ENCODE measurements at places on chromosomes 1 and 21.

- DNase-seq = no peak
Observed at GRCh38 chr21:34690041-34690792, 21.4 kb downstream of the CLIC6 start.

- DNase-seq = no peak
Observed at GRCh38 chr1:66090859-66091457, 298.3 kb downstream of the PDE4B start.

DNA sequence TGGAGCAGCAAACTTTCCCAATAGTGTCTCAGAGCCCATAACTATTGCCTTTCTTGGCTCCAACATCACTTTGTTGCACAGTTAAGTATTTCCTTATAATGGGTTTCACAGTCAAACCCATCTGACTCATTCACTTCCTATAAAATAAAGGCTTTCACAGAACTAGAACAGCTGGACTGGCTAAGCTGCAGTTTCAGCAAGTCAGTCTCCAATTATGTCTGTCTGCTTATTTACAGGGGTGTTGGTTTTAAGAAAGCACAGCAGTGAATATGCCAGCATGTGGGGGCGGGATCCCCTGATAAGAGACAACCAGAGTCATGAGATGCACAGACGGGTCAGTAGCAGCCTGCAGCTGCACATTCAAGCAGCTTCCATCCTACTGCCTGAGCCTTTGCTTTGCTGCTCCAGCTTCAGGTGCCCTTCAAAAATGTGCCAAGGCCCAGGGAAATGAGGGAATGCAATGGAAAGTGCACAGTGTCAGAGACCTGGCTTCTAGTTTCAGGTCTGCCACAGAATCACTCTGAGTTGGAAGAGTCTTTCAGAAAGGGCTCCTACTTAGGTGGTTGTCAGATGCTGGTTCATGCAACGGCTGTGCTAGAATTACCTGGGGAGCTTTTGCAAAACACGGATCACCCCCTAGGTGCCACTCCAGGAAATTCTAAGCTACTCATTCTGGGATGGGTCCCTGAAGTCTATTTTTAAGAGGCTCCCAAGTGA, 24.8 kb downstream of the RNF19B start:
- DNase-seq = peak; percentile 48

DNA sequence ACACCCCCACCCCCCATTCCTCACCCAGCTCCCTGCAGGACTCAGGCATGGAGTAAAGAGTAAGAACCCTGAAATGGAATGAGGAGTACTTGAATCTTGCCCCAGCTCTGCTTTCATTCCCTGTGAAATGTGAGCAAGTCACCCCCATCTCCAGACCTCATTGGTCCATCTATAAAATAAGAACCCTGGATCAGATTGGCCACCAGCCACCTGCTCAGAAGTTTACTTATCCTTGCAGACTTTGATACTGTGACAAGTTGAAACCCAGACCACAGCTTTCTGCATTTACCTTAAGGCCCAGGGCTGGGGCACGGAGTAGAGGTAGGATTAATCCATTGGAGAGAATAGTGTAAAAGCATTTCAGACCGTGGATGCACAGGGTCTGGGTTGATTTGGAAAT, 2.2 kb downstream of the KISS1 start:
- no peak for DNase-seq

GRCh38 chr1:100358210-100358609, 5.9 kb downstream of the CDC14A start:
- DNase-seq = no peak

DNA sequence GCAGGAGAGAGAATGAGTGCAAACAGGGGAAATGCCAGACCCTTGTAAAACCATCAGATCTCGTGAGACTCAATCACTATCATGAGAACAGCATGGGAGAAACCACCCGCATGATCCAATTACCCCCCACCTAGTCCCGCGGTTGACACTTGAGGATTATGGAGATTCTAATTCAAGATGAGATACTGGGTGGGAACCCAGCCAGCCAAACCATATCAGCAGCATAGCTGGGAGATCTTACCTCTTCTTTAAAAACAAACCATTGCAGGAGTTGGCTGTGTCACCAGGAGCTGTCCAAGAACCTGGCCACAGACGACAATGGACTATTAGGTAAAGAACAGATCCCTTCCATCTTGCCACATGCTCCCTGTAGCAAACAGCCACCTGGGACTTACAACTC, 422.7 kb downstream of the MATN1 start:
- no peak for DNase-seq

DNA sequence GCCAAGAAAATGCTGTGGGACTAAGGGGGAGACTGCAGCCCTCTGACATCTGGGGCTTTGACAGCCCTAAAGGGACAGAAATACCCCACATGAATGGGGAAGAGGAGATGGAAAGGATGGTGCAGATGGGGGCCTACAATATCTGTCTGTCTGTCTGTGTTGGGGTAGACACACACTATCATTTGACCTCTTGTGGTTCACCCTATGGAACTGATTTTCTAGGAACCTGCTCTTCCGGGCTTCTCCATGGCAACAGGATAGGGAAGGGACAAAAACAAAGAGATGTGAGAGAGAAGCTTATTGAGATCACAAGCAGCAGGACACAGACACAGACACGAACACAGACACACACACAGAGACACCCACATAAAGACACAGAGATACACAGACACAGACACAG, 17.1 kb downstream of the KIF21B start:
- no peak for DNase-seq

DNA sequence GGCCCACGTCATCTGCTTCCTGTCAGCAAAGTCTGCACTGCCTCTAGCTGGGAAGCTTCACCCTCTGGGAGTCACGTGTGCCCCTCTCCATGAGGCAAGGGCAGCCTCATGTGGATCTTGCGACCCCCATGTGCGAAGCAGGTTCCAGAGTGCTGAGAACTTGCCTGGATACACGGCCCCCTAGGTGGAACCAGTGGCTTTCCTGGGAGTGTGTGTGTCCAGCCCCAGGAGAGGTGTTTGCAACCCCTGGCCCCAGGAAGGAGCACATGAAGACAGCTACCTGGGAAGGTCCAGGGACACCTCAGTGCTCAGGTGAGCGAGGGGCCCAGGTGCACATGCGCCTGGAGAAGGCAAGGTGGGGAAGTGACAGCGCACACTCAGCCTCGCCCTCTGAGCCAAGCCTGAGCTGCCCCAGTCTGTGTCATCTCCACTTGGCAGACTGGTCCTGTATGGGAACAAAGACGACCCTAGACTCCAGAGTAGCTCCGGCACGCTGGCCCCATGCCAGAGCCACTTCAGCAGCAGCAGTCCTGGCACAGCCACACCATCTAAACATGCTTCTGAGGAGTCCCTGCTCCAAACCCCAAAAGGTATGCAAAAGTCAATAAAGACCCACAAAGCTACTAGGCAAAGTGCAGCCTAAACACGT, 8.9 kb downstream of the LSS start:
- DNase-seq = no peak

GRCh38 chr1:24925082-24925779, 4.8 kb downstream of the RUNX3 start:
- DNase-seq = no peak

DNA sequence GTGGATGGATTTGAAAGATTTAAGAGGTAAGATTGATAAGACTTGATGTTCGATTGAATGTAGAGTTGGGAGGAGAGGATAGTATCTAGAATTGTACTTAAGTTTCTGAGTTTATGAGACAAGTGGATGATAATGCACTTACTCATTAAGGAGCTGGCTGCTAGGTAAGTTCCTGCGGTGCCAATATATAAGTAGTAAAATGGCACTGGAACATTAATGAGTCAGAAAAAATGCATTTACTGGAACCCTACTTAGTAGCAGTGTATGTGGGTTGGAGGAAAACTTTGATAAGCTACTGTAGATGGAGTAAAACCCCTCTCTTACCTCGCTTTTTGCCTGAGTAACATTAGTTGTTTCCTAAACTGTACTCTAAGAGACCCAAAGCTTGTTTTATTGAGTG, 68.2 kb downstream of the ZFYVE9 start:
- no peak for DNase-seq

GRCh38 chr1:42533101-42533863, 70.2 kb downstream of the CCDC30 start:
- DNase-seq = no peak

DNA sequence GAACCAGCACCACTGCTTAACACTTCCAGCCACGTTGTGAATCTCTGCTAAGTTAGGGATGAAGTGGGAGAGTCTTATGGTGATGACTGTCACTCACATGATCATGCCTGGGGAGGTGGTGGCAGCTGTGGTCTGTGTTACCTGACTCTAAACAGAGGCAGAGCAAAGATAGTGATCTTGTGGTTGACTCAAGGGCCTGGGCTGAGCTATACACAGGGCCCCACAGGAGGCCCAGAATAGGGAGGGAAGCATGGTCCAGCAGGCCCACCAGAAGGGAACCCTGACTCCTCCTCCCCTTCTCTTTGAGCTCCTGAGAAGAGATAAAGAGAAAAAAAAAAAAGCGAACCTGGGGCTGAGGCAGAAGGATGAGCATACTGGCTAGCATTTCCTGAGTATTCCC, 55.0 kb downstream of the PLXNA2 start:
- DNase-seq = no peak

DNA sequence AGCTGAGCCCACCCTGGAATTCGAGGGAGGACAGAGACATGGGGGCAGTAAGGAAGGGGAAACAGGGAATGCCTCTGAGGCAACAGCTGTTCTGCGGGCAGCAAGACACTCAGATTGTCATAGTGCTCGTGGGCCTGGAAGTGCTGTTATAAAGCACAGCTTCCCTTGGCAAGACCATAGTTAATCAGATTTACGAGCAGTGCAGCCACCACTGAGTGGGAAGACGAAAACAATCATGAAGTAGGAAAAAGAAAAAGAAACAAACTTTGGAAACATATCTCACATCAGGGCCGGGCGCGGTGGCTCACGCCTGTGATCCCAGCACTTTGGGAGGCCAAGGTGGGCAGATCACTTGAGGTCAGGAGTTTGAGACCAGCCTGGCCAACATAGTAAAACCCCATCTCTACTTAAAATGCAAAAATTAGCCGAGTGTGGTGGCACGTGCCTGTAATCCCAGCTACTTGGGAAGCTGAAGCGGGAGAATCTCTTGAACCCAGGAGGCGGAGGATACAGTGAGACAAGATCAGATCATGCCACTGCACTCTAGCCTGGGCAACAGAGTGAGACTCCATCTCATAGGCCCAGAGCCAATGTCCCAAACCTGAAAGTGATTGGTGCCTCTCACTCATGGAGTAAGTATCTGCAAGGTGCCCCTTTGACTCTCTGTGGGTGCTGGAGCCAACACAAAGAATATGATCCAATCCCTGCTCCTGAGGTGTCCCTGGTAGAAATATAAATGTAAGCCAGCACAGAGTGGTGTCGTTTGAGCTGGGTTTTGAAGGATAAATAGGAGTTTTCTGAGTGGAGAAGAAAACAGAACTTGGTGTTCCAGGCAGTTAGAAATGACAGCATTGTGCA, 55.6 kb upstream of the GPR153 start:
- DNase-seq = no peak

GRCh38 chr1:64886877-64887276, 79.5 kb downstream of the JAK1 start:
- DNase-seq = no peak

GRCh38 chr1:39681294-39681693, 9.4 kb upstream of the NT5C1A start:
- no peak for DNase-seq

GRCh38 chr1:19254416-19254815, 2.8 kb downstream of the MRTO4 start:
- no peak for DNase-seq

DNA sequence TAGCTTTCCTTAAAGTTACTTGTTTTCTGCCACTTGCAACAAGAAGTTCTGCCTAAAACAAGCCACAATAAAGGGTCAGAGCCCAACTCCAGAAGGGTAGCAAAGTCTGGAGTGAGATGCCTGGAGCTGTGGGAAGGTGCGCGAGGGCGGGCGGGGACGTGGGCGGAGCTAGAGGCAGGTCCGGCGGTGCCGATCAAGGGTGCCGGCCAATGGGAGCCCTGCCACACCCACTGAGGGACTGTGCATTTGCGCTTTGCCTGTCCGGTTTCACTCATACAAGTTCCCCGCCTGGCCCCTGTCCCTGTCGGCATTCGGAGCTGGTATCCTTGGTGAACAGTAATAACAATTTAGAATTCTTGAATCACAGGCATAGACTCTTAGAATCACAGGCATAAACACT, 732.4 kb downstream of the MATN1 start:
- DNase-seq = no peak

- DNase-seq = no peak
Observed at GRCh38 chr1:228369608-228370438, 36.8 kb downstream of the TRIM11 start.

GRCh38 chr1:15134285-15134684, 19.3 kb upstream of the TMEM51 start:
- no peak for DNase-seq

- no peak for DNase-seq
Observed at GRCh38 chr1:117698398-117699160, 92.7 kb downstream of the TENT5C start.

DNA sequence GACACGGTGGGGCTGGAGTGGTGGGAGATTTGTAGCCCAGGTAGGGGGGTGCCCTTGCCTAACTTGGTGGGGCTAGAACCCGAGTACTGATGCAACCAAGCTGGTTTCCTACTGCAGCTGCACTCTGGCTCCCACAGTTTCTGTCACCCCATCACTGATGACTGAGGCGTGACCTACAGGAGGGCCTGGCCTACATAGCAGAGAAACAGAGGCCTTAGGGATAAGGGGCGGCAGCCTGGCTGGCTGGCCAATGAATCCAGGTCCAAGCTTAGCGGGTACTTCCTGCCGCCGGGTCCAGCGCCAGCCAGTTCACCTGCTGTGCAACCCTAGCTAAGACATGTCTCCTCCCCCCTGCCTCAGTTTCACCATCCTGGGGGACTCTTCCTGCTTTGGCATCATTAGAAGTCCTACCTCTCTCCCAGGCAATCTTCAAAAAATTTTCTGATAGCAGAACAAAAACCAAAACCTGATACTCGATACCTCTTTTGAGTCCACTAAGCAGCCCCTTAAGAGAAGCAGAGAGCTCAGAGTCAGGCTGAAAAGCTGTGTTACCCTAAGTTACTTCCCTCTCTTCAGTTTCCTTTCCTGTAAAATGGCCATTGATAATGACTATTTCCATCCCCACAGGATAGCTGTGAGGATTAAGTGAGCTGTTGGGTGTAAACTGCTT, 27.3 kb upstream of the RNF19B start:
- no peak for DNase-seq

DNA sequence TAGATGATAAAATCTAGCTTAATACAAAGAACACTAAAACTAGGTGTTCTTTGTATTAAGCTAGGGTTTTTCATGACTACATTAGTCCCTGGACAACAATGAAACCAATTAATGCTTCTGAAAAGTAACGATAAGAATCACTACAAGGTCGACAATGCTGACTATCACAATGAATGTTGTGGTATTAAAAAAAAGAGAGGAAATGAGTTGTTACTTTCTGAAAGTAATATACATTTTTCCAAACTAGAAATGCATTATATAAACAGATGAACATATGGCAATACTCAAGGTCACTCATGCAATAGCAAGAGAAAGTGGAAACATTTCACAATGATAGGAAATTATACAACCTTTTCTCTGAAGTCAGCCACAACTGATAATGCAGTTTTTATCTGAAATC, 19.0 kb downstream of the DPH5 start:
- DNase-seq = no peak

GRCh38 chr21:35223480-35224156, 174.5 kb upstream of the RUNX1 start:
- DNase-seq = no peak
